ENCODE measurements at places on chromosomes 7 and 10.

DNA sequence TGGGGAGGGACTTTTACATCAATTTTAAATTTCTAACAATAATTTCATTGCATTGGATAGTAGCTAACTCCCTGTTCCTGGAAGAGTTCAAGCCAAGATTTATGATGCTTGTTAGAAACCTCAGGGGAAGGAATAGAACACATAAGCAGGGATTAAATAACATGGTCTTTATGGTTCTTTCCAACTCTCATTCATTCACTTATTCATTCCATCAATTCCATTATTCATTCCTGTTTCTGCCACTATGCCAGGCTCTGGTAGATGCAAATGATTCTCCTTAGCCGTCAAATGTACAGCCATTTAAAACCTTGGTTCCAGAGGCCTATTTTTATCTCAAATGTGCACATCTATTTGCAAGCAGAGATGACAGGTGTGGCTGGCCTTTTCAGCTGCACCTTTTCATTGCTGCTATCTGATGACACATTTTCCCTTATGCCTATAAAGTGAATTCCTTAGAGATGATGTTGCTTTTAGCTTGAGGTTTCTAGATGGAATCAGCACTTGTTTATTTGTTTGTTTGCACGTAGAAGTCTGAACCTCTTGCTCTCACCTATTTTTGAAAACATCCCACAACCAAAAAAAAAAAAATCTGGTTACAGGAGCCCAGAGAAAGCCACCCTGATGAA lies 205.7 kb upstream of the IGFBP3 start:
- no peak for DNase-seq

DNA sequence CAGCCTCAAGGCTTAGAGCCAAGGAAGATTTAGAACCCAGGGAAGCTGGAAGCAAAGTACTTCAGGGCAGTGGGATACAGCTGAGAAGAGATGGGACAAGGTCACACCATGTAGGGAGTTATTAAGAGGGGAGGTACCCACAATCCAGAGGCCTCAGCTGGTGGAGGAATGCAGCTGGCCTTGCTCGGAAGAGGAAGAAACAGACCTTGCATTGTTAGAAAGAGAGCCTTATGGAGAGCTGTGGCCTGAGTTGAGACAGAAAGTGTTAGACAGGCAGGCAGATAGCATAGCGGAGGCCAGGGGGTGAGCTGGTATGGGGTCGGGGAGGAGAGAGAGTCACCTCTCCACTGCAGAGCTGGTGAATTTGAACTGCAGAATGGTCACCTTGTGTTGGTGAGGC lies 173.1 kb downstream of the JCAD start:
- DNase-seq, result no peak

DNA sequence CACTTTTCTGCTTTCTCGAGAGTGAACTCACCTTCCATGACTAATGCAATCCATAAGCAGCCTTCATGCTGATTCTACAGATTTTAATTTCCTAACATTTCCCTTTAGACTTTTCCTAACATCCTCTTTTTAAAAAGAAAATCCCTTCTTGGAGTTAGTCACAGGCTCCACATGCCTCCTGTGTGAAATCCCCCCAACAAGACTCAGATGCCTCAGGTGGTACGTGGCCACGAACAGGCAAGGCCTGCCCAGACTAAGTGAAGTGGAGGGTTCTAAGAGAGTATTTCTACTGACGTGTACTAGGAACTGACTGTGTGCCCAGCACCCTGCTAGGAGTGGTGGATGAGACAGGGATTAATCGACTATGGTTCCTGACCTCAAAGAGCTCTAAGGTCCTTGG lies 125.9 kb upstream of the HPS1 start:
- DNase-seq, result no peak

DNA sequence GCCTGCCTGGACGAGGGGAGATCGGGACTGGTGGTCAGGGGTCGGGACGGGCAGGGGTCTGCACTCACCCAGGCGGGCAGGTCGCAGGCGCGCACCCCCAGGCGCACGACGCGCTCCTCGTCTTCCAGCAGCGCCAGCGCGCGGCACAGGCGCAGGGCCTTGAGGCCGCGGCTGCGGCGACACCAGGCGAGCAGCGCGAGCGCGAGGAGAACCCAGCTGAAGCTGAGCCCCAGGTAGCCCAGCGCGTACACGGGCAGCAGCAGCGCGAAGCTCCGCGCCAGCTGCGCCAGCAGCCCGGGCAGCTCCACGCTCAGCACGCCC lies 328 bp downstream of the ESYT2 start:
- DNase-seq, result no peak

- no peak for DNase-seq
Measured at GRCh38 chr10:74058071-74058470, 60.2 kb downstream of the VCL start.

GRCh38 chr10:89639326-89639725 lies 5.7 kb downstream of the PANK1 start:
- DNase-seq, result no peak

GRCh38 chr7:40799493-40800403 lies 664.9 kb downstream of the SUGCT start:
- DNase-seq, result no peak

DNA sequence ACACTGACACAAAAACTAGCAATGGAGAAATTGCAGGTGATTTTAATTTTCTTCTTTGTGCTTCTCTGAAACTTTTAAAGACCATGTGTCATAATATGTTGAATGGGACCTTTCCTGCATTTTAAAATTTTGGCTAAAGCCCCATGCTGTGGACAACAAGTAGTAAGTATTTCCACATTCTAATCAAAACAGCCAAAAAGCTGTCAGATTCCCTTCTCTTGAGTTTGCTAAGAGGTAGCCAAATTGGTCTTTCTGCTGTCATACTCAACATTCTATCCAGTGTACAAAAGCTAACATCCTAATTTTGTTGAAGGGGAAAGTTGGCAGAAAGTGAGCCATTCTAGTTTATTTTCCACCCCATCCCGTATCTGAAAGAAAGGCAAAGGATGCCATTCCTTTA lies 447.6 kb downstream of the TFEC start:
- no peak for DNase-seq

DNA sequence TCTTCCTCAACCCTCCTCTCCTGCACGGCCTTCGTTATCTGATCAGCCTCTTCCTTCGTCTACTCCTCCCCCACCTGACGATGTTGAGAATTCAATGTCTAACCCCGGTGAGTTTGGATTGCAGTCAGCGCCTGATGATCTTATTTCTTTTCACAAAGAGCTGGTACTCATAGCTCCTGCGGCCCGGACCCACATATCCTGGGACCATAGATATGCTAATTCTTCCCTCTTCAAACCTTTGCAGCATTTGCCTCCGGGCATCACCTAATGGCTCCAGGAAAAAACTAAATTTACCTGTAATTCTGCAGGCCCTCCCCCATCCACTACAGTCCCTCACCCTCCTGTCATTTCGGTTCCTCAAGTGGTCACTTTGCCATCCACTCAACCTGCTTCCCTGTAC lies 12.4 kb upstream of the DDC start:
- DNase-seq, result no peak

- peak; percentile 86 for DNase-seq
Measured at GRCh38 chr7:158414486-158414961, 173.1 kb downstream of the PTPRN2 start.

DNA sequence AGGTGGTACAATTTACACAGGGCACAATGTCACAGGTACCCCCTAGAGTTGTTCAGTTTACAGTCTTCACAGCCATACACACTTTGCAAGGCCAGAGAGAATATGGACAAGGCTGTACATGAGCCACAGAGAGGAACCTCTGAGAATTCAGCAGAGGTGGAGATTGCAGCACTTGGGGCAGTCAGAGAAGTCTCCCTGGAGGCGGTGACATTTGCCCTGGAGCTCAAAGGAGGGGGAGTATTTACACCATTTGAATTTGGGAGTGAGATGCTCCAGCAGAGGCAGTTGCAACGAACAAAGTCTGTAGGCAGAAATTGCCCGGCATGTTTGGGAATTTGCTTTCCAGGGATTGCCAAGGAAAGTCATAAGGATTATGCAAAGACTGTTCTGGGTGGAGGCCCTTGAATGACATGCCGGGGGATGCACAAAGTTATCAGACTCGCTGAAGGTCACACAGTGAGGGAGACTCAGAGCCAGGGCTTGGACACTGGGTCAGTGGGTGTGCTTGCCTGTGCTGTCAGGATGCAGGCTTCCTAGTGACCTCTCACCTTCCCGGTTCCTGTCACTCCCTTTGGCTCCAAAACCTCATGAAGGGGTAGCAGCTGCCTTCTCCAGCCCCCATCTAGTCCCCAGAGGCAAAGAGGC lies 160.7 kb upstream of the PCBD1 start:
- no peak for DNase-seq

GRCh38 chr7:106243893-106244292 lies 40.9 kb downstream of the NAMPT start:
- no peak for DNase-seq

- DNase-seq, result no peak
Measured at GRCh38 chr7:28768577-28769147, 189.5 kb downstream of the TRIL start.

GRCh38 chr7:137539111-137539715 lies 195.7 kb upstream of the PTN start:
- DNase-seq, result no peak

- no peak for DNase-seq
Measured at GRCh38 chr10:103845972-103846371, 9.4 kb downstream of the SH3PXD2A start.

DNA sequence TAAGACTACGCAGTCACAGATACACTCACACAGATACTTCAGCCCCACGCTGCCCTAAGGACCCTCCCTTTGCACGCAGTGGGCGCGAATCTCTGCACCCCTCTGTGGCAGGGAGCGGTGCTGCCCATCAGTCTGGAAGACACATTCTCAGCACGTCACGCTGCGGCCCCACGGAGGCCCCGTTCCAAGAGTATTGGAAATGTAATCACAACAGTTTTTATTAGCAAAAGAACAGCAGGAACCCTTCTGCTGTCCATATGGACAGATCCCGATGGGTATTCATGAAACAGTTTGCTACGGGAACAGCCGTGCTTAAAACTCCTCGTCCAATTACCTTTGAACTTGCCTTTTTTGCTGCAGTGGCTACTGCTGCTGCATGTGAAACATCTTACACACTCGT lies 131.0 kb downstream of the RPS24 start:
- no peak for DNase-seq

- DNase-seq, result no peak
Measured at GRCh38 chr7:91945476-91945875, 4.8 kb downstream of the AKAP9 start.

DNA sequence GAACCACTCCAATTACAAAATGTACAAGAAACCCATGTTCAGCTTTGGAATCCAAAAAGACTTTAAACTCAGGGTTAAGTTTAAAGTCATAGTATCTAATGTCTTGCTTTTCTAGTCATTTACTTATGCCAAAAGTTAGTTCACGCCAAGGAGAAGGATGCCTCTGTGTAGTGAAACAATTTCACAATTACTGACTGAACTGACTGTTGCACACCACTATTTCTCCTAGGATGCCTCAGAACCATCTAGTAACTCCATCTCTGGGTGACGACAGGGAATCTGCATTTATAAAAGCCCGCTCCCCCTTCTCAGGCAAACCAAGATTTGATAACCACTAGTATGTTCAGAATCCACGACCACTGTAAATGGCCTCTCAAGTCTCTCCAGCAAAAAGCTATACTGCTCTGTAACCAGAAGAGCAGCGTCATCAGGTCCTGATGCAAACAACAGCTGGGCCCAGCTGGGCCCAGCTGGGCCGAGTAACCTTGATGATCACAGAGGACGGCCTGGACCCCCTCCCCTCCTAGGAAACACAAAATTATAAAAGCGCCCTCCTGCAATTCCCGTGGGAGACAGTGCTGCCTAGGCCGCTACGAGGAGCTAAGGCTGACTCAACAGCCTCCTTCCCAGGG lies 680 bp upstream of the ADO start:
- DNase-seq, result no peak

- no peak for DNase-seq
Measured at GRCh38 chr10:74255888-74256357, 104.9 kb downstream of the ADK start.

GRCh38 chr7:115763347-115763746 lies 267.2 kb downstream of the TFEC start:
- DNase-seq, result no peak

DNA sequence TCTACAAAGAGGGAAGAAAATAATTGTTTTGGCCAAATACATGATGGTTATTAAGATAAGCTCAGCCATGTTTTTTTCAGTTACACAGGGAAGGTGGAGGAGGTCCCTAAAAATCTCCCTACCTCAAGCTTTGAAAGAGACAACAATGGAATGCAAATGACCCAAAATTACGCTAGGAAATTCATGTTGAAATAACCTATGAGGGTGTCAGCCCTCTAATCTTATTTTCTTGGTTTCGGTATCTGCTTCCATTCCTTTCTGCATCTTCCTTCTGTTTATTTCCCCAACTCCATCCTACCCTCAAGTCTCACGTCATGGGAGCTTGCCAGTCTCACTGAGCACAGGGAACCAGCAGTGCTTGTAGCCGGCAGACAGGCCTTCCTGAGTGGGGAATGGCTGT lies 40.6 kb upstream of the SMNDC1 start:
- no peak for DNase-seq

DNA sequence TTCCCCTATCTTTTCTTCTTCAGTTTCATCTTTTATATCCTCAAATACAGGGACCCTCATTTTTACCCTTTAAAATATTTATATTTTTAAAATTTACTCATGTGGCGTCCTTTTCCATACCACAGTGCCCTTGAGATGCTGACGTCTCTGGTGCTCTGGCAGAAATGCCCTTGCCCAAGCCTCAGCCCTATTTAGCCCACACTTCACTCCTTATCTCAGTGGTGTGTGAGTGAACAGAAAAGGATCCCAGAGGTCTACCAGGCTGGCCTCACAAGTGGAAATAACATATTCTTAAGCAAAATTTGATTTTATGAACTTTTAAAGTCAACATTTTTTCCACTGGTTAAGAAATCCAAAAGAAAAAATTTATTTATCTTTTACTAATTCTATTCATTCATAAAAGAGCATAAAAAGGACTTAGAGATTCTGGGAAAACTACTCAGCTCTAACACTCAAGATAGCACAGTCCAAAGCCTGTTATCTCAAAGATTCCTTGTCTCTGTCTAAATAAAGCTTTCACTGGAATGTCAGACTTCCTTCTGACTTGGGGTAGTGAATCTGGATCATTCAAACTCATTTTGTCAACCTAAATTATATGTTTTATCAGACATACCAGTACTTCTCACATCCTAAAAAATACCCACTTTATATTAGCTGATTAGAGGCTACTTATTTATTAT lies at the start of gene NEBL:
Gene NEBL (minus strand): TSS at position 166 of the 680 bp plus-strand sequence. CDS start 106 bp downstream, at position 60.
- no peak for DNase-seq

DNA sequence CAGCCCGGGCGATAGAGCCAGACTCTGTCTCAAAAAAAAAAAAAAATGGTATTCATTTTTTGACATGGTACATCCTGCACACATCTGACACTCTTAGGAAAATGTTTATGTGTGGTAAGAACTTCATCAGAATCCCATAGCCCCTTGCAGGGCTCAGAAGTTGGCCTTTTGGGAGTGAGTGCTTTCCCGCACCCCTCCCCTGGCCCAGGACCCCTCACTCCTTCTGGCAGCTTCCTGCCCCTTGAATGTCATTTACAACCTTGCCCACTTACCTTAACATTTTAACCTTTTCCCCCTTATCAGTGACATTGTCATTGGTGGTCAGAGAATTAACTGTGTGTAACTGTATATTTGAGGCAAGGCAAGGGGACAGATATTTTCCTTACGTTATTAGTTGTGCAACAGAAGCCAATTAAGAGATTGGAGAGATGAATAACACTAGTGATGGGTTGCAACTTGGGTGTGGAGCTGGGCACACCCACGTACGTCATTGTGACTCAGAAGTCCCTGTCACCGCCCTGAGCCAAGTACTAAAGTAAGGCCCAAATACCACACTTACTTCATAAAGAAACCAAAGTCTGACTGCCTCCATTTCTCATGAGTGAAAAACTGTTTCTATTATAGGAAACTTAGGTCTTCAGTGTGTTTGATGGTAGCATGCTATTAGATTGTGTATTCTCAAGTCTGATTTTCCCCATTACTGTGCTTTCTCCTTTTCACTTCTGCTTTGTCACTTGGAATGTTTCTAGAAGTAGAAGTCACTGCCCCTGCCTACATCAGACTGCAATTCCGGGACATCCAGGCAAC lies 31.6 kb downstream of the OGDH start:
- no peak for DNase-seq
